ENCODE measurements at places on chromosomes 3 and 15.

DNA sequence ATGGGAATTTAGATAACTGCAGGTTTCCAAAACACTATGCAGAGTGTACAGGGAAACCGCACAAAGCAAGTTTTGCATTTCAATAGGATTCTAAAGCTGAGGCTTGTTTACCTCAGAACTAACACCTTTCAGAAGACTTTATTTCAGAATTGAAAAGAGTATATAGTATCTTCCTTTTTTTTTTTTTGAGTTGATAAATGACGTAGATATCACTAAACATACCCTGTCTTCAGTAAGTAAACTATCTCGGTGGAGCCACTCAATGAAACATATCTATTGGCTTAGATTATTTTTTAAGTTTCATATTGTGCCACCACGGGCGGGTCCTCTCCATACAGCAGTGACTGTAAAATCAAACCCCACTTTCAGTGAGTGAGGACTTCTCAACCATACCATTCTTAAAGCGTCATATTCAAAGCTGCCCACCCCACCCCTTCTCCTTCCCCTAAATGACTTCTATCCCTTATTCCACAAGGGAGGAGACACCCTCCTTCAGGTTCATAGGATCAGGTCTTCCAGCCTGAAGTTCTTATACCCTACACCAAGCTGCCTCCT is 2.0 kb upstream of the TBL1XR1 start:
- DNase-seq: no peak

GRCh38 chr3:25460751-25461150 is 32.7 kb downstream of the RARB start:
- no peak for DNase-seq

GRCh38 chr3:42608581-42608980 is 8.1 kb downstream of the NKTR start:
- DNase-seq: no peak

DNA sequence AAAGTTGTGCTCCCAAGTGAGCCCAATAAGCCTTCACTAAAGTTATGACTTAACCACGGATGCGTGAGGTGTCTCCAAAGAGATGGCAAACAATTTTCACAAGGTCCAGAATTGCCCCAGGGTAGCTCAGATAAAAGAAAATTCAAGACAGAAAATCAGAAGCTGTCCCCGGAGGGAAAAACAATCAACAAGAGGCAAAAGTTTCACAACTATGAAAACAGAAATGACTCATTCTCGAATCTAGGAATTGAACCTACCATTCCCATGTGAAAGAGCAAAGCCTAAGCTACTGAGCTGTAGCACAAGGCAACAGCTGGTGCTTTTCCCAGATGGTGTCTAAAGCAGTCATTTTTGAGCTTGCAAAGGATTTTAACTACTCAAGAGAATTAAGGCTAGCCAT is 33.5 kb upstream of the MKRN3 start:
- no peak for DNase-seq

DNA sequence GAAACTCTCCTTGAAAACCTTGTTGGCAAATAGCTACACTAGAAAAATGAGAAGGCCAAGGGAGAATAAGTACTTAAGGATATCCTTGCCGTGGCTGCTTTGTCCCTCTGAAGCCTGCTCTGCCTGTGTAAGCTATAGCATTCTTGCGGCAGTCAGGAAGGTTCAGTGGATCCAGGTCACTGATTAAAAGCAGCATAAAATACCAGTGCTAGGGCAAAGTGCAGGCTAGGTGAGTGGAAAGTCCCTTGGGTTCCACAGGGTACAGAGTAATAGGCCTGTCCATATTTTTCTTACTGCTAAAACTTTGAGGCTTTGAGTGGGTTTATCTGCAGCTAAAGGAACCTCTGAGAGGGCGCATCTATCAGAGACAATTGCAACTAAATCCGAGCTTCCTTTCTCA is 10.3 kb downstream of the CXCR6 start:
- no peak for DNase-seq

DNA sequence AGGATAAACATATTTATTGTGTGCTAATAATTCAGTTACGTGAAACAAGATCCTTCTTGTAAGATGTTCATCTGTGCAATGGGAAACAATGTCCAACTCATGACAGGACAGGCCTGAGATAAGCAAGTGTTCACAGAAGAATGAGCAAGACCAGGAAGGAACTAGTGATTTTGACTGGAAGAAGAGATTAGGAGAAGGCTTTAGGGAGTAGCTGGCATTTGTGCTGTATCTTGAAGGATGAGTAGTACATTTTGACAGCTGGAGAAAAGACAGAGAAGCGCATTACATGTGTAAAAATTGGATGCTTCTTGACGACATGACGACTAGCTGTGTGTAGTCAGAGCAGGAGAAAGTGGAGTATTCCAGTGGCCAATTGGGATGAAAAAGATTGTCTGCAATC is 48.4 kb downstream of the GBE1 start:
- DNase-seq: no peak

GRCh38 chr3:195001961-195002861 is 268.7 kb downstream of the XXYLT1 start:
- DNase-seq: peak; percentile 72

DNA sequence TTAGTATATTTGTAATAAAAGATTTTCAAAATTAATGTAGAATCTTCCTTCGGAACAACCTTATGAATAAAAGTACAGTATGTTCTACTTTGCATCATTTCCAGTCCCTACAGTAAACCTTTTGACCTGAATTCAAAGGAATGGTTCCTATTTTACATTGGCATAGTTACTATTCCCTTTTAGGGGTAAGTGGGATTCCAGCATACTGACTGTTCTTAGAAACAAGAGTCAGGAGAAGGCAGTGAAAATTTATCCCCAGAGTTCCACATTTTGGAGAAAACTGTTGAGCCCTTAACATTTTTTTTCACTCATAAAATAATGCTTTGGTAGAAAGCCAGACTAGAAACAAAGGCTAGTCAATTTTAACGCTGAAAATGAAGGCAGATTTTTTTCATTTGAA is 78.1 kb downstream of the P3H2 start:
- no peak for DNase-seq

DNA sequence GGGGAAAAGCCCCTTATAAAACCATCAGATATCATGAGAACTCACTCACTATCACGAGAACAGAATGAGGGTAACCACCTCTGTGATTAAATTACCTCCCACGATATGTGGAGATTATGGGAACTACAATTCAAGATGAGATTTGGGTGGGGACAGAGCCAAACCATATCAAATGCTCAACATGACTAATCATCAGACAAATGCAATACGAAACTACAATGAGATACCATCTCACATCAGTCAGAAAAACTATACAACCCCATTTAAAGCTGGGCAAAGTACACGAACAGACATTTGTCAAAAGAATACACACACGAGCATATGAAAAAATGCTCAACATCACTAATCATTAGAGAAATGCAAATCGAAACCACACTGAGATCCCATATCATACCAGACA is 67.7 kb downstream of the SCAPER start:
- no peak for DNase-seq

- no peak for DNase-seq
Measured at GRCh38 chr3:127520993-127521392, 69.5 kb downstream of the TPRA1 start.

- no peak for DNase-seq
Measured at GRCh38 chr3:40237889-40238571, 71.5 kb upstream of the EIF1B start.

DNA sequence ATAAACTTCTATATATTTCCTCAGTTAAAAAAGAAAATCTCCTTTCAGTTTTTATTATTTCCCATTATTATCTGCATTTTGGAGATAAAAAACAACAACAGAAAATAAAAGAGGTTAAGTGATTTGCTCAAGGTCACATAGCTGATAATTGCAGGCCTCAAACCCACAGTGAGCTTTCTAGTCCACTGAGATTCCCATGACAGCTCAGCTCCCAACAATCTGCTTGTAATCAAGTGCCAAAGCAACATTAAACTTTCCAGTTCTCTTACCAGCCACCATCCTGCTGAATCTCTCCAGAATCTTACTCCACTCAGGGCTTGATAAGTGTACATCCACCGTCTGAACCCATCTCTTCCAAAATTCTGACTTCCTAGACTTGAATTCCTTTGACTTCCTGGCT is 318.2 kb upstream of the SEMA6D start:
- DNase-seq: no peak

DNA sequence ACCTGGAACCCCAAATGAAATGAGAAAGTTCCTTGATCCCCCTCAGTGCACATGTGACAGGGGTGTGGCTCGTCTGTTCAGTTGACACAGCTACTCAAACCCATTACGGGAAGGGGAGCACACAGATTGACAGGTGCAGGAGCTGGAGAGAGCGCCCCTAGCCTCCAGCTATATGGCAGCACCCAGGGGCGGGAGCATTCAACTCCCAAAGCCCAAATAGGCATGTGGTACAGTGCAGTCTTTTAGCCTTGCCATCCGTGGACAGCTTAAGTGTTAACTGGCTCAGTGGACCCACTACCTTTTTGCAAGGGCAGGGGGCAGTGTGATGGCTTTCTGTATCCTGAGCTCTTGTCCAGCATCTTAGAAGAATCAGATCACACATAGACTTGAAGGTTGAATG is 1374.2 kb upstream of the ALCAM start:
- DNase-seq: no peak

DNA sequence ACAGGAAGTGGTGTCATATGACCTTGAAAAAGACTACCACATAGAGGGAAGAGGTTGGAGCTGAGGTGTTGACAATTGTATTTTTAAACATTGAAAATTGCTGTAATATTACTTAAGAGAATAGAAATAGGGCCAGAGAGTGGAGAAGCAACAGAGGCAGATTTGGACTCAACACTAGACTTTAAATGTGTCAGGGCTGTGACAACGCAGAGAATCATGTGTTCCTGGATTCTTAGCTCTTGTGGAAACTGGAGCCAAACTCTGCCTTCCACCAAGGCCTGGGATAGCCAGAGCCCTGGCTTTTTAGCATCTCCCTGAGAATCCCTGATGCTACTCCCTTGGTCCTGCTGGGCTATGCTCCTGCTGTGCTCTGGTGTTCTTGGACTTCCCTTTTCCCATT is 277.5 kb downstream of the KCNH8 start:
- DNase-seq: no peak

DNA sequence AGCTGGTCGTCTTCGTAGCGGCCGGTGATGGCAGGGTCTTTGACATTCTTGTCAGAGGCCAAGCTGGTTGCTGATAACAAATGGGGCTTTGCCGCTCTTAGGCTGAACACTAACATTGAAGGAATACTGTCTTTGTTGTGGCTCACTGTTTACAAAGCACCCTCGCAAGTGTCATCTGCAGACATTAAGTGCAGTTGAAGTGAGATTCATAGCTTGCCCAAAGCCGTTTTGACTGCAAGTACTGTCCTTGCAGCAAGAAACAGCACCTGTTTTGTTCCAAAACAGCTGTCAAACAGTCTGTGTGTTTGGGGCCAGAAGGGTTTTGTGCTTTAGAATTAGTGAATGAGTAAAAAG is 568 bp downstream of the SENP2 start:
- DNase-seq: no peak

GRCh38 chr3:16842272-16843270 is 42.2 kb upstream of the PLCL2 start:
- DNase-seq: no peak

DNA sequence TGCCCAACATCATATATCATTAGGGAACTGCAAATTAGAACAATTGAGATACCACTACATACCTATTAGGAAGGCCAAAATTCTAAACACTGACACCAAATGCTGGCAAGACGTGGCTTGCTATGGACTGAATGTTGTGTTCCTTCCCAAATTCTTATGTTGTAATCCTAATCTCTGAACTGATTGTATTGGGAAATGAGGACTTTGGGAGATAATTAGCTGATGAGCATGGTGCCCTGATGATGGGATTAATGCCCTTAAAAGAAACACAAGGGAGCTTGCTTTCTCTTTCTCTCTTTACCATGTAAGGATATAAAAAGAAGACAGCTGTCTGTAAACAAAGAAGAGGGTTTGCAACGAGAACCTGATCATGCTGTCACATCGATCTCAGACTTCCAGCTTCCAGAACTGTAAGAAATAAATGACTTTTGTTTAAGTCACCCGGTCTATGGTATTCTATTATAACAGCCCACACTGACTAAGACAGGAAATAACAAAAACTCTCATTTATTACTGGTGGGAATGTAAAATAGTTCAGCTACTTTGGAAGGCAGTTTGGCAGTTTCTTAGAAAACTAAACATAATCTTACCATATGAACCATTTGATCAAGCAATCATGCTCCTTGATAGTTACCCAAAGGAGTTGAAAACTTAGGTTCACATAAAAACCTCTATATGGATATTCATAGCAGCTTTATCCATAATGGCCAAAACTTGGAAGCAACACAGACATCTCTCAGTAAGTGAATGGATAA is 458.3 kb upstream of the CBLB start:
- no peak for DNase-seq

DNA sequence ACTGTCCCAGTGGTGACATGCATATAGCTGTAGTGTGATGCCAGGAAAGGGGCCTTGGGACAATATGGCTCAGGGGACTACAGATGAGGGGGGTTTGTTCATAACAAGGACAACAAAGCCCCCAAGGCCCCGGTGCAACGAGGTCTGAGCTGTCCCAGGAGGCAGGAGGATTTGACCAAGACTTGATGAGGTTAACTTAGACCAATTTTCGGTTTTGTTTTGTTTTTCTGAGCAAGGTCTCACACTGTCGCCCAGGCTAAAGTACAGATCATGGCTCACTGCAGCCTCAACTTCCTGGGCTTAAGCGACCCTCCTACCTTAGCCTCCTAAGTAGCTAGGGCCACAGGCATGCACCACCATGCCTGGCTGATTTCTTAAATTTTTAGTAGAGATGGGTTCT is 23.8 kb downstream of the EFCAB12 start:
- no peak for DNase-seq

DNA sequence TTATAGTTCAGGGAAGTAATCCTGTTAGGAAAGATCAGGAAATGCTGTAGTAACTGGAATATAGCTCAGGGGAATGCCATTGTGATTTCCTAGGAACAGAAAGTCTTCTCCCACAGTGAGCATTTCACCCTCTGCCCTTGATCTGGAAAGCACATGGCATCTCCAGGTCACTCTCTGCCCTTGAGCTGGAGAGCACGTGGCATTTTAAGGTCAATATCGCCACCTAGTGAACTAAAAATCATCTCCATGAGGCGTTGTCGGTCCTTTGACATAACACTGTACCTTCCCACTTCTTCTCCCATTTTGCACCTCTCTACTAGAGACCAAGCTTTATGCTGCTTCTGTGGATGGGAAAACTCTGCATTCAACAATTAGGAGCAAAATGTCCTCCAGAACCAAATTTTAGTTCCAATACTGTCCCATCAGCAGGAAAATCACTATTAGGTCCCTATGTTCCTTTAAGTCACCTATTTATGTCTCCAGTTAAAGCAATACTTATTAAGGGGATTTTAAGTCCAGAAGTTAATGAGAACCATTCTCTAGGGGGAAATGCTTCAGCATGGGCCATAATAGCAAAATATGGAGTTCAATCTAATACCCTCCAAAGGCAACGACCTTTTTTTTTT is 54.7 kb upstream of the GK5 start:
- peak; percentile 27 for DNase-seq

DNA sequence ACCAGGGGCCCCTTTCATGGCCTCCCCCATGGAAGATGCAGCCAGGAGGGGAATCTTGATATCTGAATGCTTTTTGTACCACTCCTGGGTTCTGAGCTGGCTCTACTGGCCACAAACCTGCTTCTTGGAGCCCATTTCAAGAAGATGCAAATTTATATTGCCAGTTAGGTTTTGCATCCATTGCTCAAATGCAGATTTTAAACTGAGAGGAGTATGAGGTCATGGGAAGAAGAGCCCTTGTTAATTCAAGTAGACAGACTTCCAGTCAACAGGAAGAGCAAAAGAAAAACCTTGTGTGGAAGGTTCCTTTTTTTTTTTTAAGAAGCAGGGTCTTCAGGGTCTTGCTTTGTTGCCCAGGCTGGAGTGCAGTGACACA is 133.5 kb downstream of the PDZRN3 start:
- no peak for DNase-seq

Measured in HuH-7.5 (cell line).